ENCODE measurements at places on chromosomes 4 and X. TPM values are rescaled to one million over a fixed set of nuclear protein-coding genes. Genes with fewer than 3 reads are reported as not detected.

DNA sequence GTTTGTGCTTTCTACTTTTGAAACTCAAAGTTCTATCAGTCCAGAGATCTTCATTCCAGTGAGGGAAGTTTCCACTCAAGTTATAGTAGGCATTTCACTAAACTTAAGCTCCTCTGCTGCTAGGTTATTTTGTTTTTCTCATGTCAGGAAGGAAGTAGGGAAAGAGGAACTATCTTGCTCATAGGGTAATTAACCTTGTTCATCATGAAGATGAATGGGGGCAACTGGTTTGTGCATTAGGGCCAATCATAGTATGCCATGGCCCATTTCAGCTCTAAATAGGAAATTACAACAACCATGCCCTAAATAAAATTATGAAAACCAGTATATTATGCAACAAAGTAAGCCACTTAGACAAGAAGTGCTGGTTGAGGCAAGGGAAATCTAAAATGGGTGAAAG, 804.7 kb upstream of the NDST4 start:
- H3K4me3 ChIP-seq, result no peak overlapping the region
- no peaks in the 10 kb centered on the region for H3K27me3 ChIP-seq
- DNase-seq, result no peak
- no peak overlapping the region for H3K27ac ChIP-seq
- no peaks in the 10 kb centered on the region for H3K36me3 ChIP-seq

GRCh38 chr4:64883087-64883807, 474.0 kb upstream of the TECRL start:
- DNase-seq, result no peak
- no peaks in the 10 kb centered on the region for H3K36me3 ChIP-seq
- no peak overlapping the region for H3K27ac ChIP-seq
- H3K4me1 ChIP-seq, result no peaks in the 10 kb centered on the region

DNA sequence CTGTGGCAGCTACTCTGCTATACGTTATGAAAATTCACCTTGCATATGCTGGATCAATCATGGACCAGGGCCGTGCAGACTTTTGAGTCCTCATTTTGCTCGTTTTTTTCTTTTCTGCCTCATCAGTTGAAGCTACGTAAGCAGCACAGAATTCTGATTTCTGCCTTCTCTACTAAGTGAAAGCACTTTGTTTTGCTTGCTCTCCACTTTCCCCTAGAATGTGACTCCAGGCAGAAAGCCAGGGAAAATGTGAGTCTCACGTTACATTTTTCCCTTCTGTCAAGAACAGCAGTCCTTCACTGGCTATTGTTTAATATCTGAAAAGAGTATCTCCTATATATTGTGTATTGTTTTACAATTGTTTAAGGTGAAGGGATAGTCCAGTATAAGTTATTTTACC, 1840.1 kb downstream of the PCDH7 start:
- H3K36me3 ChIP-seq, result no peaks in the 10 kb centered on the region
- no peak for DNase-seq
- H3K4me1 ChIP-seq, result no peaks in the 10 kb centered on the region
- no peak overlapping the region for H3K4me3 ChIP-seq
- H3K27me3 ChIP-seq, result no peaks in the 10 kb centered on the region

DNA sequence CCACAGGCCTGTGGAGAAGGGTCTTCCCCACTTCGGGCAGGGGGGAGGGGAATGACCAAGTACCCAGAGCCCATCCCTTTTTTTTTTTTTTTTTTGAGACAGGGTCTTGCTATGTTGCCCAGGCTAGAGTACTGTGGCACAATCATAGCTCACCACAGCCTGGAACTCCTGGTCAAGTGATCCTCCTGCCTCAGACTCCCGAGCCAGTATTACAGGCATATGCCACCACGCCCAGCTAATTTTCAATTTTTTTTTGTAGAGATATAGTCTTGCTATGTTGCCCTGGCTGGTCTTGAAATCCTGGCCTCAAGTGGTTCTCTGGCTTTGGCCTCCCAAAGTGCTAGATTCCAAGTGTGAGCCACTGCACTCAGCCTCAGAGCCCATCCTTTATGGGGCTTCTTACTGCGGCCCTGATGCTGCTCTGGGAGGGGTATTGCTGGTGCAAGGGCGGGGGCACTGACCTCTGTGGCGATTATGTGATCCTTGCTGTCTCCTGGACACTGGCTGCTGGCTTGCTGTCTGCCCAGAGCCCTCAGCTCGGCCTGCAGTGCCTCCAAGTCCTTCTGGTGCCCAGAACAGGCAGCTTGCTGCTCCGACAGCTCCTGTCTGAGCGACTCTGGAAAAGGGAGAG, 32.9 kb downstream of the MED28 start:
- no peak overlapping the region for H3K27ac ChIP-seq
- no peak for DNase-seq
- peaks cover 16% of the 10 kb centered on the region for H3K4me1 ChIP-seq
- no peaks in the 10 kb centered on the region for H3K36me3 ChIP-seq
- H3K4me3 ChIP-seq, result no peak overlapping the region

GRCh38 chr4:81032771-81033684, 2.5 kb downstream of the BMP3 start:
- no peak overlapping the region for H3K4me3 ChIP-seq
- H3K27ac ChIP-seq, result no peak overlapping the region
- peaks cover 16% of the 10 kb centered on the region for H3K4me1 ChIP-seq

- peaks cover 6% of the 10 kb centered on the region for H3K36me3 ChIP-seq
- H3K4me1 ChIP-seq, result no peaks in the 10 kb centered on the region
- no peaks in the 10 kb centered on the region for H3K27me3 ChIP-seq
- no peak for DNase-seq
Observed at GRCh38 chr4:155371432-155372043, 5.2 kb downstream of the MAP9 start.

DNA sequence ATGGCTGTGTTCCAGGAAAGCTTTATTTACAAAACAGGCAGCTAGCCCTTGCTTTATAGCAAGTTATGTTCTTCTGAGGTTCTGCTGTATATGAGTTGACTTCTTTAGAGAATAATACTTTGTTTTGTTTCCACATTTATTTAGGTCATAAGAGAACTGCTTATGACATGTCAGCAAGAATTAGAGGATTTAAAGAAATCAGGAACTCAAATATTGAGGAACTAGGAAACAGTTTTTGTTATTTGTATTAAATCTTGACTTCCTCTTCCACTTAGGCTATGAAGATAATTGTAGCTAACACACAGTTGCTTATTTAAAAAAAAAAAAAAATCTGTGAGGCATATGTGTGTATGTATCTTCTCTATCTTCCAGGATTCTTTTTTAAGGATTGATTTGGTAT, 14.3 kb downstream of the ZRSR2 start:
- H3K27me3 ChIP-seq, result no peaks in the 10 kb centered on the region
- H3K36me3 ChIP-seq, result peaks cover 57% of the 10 kb centered on the region
- H3K4me1 ChIP-seq, result no peaks in the 10 kb centered on the region
- H3K4me3 ChIP-seq, result no peak overlapping the region

GRCh38 chr4:149910604-149911350, 95.1 kb upstream of the IQCM start:
- no peak overlapping the region for H3K4me3 ChIP-seq
- H3K36me3 ChIP-seq, result no peaks in the 10 kb centered on the region
- no peaks in the 10 kb centered on the region for H3K4me1 ChIP-seq
- no peak for DNase-seq
- no peak overlapping the region for H3K27ac ChIP-seq

- no peaks in the 10 kb centered on the region for H3K36me3 ChIP-seq
- H3K27ac ChIP-seq, result no peak overlapping the region
- no peak overlapping the region for H3K4me3 ChIP-seq
Observed at GRCh38 chrX:133989490-133989889, 4.1 kb upstream of the GPC3 start.

DNA sequence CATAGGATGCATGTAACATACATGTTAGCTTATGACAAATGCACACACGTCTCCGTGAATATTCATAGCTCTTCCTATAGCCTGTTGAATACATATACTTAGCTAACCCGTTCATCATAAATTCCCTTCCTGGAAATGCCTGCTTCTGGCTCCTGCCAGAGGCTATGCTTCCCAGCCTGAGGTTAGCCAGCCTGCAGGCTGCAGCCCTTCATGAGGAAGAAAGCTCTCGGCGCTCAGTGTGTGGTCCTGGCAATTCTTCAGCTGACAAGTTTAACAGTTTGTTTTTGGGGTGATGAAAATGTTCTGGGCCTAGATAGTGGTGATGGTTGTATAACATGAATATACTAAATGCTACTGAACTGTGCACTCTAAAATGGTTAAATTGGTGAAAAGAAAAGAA, 48.8 kb upstream of the MAN2B2 start:
- H3K4me3 ChIP-seq, result no peak overlapping the region
- no peak overlapping the region for H3K27ac ChIP-seq
- H3K36me3 ChIP-seq, result no peaks in the 10 kb centered on the region
- no peaks in the 10 kb centered on the region for H3K27me3 ChIP-seq
- no peaks in the 10 kb centered on the region for H3K4me1 ChIP-seq
- no peak for DNase-seq

- no peak overlapping the region for H3K4me3 ChIP-seq
- H3K27ac ChIP-seq, result no peak overlapping the region
- H3K27me3 ChIP-seq, result no peaks in the 10 kb centered on the region
- no peaks in the 10 kb centered on the region for H3K4me1 ChIP-seq
Observed at GRCh38 chrX:46953597-46953996, 41.4 kb downstream of the JADE3 start.

GRCh38 chr4:105280338-105281123, 133.9 kb downstream of the TET2 start:
- H3K27ac ChIP-seq, result no peak overlapping the region
- no peak overlapping the region for H3K4me3 ChIP-seq
- DNase-seq, result no peak
- H3K27me3 ChIP-seq, result no peaks in the 10 kb centered on the region
- peaks cover 10% of the 10 kb centered on the region for H3K36me3 ChIP-seq
- no peaks in the 10 kb centered on the region for H3K4me1 ChIP-seq

- no peak overlapping the region for H3K27ac ChIP-seq
- no peak for DNase-seq
- no peaks in the 10 kb centered on the region for H3K4me1 ChIP-seq
- no peaks in the 10 kb centered on the region for H3K27me3 ChIP-seq
- no peaks in the 10 kb centered on the region for H3K36me3 ChIP-seq
- H3K4me3 ChIP-seq, result no peak overlapping the region
Observed at GRCh38 chrX:43666311-43666912, 10.3 kb downstream of the MAOA start.

GRCh38 chrX:17787557-17787956, 50.3 kb downstream of the SCML1 start:
- H3K27ac ChIP-seq, result no peak overlapping the region
- H3K27me3 ChIP-seq, result no peaks in the 10 kb centered on the region
- DNase-seq, result no peak

DNA sequence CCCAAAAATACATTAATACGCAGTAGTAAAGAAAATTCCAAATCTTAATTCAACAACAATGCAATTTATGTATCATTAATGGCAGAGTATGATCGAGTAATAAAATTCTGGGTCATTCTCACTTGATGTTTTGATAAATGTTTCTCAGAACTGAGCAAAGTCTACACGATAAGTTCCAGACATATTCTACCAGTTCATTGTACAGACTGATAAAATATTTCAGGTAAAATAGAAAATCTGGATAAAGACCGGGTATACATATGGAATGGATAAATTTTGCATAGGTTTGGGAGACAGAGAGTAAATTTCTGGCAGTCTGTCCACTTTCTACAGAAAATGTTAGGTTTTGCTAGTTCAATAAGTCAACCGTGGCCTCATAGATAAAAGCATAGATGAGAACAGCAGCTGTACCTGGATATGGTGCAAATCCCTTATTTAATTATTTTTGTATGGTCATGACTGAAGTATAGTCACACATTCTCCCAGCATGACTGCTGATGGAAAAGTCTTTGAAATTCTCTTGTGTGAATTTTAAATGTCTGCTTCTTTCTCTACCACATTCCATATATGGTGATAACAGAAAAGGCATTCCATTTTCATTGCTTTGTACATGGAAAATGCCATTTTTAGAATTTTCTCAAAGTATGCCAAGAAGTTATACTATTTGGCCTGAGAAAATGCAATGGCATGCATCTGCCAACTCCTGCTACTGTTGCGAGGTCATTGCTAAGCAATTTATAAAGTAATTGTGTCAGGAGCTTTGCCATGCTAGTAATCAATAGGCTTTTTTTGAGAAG, 301.9 kb upstream of the ARSJ start:
- H3K27ac ChIP-seq, result no peak overlapping the region
- H3K36me3 ChIP-seq, result no peaks in the 10 kb centered on the region
- no peak overlapping the region for H3K4me3 ChIP-seq
- DNase-seq, result no peak
- no peaks in the 10 kb centered on the region for H3K4me1 ChIP-seq
- no peaks in the 10 kb centered on the region for H3K27me3 ChIP-seq

DNA sequence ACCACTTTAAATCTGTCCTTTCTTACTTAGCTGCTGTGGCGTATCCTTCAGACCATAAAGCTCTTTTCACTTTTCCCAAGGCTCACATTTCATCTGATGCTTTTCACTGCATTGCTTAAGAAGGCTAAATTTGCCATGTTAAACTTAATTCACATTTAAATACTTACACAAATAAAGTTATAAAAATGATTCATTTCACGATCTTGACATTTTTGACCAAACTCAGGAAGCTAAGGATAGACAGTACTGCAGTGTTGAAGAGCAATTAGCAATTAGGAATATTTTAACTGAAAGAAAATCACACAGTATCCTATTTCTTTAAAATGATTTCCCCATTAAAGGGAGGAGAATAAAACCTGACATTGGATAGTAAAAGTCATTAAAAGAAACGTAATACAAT, 1038.6 kb downstream of the STPG2 start:
- H3K4me3 ChIP-seq, result no peak overlapping the region
- no peak overlapping the region for H3K27ac ChIP-seq
- H3K27me3 ChIP-seq, result no peaks in the 10 kb centered on the region
- no peaks in the 10 kb centered on the region for H3K4me1 ChIP-seq
- no peak for DNase-seq

DNA sequence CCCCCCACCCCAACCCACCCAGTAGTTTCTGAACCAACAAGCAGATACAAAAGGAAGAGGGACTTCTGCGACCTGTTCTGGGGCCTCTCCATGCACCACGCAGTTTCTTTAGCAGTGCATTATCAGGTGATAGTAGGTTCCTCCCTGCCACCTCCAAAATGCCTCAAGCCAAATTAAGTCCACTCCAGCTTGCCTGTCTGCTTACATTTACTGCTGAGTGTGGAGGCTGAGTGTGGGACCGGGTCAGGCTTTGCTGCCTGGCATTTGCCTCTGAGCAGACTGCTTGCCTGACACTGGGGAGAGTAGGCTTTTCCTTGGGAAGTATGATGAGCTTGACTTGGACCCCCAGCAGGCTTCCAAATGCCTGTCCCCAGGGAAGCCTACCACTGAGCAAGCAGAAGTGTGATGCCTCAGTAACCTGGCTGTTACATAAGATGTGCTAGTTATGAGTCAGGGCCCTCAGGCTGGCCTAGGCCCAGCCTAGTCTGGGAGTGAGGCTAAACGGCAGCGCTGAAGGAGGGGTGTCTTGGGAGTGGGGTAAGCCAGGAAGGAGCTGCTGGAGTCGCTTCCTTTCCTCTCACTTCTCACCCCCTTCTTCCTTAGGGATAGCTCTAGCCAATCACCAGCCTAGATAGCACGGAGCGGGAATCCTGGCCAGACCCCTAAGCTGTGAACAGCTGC, 9.0 kb downstream of the TSC22D3 start:
- no peaks in the 10 kb centered on the region for H3K4me1 ChIP-seq
- H3K27me3 ChIP-seq, result no peaks in the 10 kb centered on the region
- H3K27ac ChIP-seq, result no peak overlapping the region
- no peak overlapping the region for H3K4me3 ChIP-seq

GRCh38 chr4:3067473-3068001, 6.8 kb downstream of the HTT-AS start:
- H3K36me3 ChIP-seq, result no peaks in the 10 kb centered on the region
- peaks cover 3% of the 10 kb centered on the region for H3K27me3 ChIP-seq
- no peak overlapping the region for H3K27ac ChIP-seq
- no peak overlapping the region for H3K4me3 ChIP-seq
- no peak for DNase-seq
- H3K4me1 ChIP-seq, result no peaks in the 10 kb centered on the region

Gene FGF5
- total RNA-seq, result 0.06 TPM

Gene GIMD1
- total RNA-seq, result not detected

Gene NIPAL1
- 0.45 TPM for total RNA-seq

Gene CTAG1B
- not detected for total RNA-seq

Gene STATH
- not detected for total RNA-seq

Gene UCHL1
- total RNA-seq, result not detected

Gene LONRF3
- 5.5 TPM for total RNA-seq

Gene OTC
- total RNA-seq, result not detected

Gene PGAM4
- not detected for total RNA-seq
